ENCODE measurements at places on chromosomes 4 and X. TPM values are rescaled to one million over a fixed set of nuclear protein-coding genes. Genes with fewer than 3 reads are reported as not detected.

- no peaks in the 10 kb centered on the region for H3K27me3 ChIP-seq
- peaks cover 11% of the 10 kb centered on the region for H3K4me1 ChIP-seq
- H3K36me3 ChIP-seq, result no peaks in the 10 kb centered on the region
- no peak overlapping the region for H3K27ac ChIP-seq
These were observed 127.4 kb downstream of the ZNF330 start for GRCh38 chr4:141348125-141348524.

DNA sequence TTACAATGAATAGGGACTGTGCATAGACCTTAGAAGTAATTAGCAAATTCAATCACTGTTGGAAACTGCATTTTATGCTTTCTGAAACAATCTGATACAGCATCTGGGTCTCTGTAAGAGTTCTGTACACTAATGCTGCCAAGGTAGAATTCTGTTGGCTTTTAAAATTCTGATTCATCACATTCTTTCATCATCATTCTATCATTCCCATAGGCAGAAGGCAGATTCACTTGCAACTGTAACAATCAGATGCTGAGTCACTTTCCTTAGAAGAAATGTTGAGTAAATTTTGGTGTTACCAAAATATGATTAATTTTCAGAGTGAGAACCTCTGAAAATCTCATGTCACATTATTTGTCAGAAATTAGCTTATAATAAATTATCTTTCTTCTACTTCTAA is 267.2 kb downstream of the MAPK10 start:
- no peak for DNase-seq
- H3K27ac ChIP-seq, result no peak overlapping the region
- H3K27me3 ChIP-seq, result no peaks in the 10 kb centered on the region
- H3K4me3 ChIP-seq, result no peak overlapping the region
- H3K36me3 ChIP-seq, result no peaks in the 10 kb centered on the region

DNA sequence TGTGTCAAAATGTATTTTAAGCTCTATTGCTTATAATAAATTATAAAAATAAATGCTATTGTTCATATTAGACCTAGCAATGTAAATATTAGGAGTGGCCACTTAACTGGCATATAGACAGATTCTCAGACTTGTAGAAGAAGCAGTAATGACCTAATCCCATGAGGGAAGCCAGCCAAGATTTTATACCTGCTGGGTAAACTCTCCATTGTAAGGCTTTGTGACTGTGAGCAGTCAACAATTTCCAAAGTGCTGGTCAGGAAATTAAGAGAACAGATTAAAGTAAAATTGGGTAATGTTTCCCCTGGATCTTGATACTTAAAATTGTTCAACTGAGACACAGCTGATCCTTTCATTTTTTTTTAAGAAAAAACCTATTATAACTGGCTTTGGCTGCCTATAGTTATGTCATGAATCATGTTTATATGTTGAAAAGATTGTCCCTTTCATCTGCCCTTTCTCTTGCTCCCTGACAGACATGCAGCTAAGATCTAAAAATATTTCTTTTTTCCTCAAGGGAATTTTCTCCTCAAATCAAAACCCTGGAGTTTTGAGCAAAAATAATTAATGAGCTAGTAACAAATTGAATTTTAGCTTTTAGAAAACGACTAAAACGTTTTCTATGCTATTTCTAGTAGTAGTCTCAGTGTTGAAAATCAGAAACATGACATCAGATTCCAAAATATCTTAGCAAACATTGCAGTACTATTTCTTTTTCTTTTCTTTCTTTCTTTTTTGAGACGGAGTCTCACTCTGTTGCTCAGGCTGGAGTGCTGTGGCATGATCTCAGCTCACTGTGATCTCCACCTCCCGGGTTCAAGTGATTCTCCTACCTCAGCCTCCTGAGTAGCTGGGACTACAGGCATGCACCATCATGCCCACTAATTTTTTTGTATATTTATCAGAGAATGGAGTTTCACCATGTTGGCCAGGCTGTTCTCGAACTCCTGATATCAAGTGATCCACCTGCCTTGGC is 77.9 kb downstream of the ADGRL3 start:
- no peak for DNase-seq
- no peaks in the 10 kb centered on the region for H3K4me1 ChIP-seq
- H3K4me3 ChIP-seq, result no peak overlapping the region
- no peaks in the 10 kb centered on the region for H3K27me3 ChIP-seq
- no peaks in the 10 kb centered on the region for H3K36me3 ChIP-seq
- H3K27ac ChIP-seq, result no peak overlapping the region

DNA sequence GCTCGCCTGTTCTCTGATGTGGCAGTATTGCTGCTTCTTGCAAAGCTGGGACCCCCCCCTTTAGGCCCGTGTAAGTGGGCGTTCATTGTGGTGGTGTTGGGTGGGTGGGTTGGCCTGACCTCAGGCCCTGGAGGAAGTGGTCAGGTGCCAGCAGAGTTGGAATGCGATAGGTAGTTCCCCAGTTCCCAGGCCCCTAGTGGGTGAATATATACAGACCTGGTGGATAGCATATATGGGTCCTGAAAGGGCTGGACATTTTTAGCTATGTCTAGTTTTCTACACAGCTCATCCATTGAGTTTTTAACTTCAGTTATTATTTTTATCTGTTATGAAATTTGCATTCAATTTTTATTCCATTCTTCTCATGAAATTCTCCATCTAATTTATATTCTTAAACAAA is 35.8 kb upstream of the UCP1 start:
- no peak for DNase-seq
- H3K4me1 ChIP-seq, result no peaks in the 10 kb centered on the region
- H3K27ac ChIP-seq, result no peak overlapping the region
- no peaks in the 10 kb centered on the region for H3K36me3 ChIP-seq

DNA sequence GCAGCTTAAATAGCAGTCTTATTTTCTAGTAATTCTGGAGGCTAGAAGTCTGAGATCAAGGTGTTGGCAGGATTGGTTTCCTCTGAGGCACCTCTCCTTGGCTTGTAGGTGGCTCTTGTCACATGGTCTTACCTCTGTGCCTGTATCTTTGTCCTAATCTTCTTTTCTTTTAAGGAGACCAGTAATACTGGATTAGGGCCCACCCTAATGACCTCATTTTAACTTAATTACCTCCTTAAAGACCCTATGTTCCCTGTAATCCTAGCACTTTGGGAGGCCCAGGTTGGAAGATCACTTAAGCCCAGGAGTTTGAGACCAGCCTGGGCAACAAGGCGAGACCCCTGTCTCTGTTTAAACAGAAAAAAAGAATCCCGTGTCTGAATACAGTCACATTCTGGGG is 38.9 kb downstream of the ARHGAP10 start:
- no peak overlapping the region for H3K27ac ChIP-seq
- no peaks in the 10 kb centered on the region for H3K27me3 ChIP-seq
- no peak overlapping the region for H3K4me3 ChIP-seq
- DNase-seq, result no peak
- H3K36me3 ChIP-seq, result no peaks in the 10 kb centered on the region
- no peaks in the 10 kb centered on the region for H3K4me1 ChIP-seq

DNA sequence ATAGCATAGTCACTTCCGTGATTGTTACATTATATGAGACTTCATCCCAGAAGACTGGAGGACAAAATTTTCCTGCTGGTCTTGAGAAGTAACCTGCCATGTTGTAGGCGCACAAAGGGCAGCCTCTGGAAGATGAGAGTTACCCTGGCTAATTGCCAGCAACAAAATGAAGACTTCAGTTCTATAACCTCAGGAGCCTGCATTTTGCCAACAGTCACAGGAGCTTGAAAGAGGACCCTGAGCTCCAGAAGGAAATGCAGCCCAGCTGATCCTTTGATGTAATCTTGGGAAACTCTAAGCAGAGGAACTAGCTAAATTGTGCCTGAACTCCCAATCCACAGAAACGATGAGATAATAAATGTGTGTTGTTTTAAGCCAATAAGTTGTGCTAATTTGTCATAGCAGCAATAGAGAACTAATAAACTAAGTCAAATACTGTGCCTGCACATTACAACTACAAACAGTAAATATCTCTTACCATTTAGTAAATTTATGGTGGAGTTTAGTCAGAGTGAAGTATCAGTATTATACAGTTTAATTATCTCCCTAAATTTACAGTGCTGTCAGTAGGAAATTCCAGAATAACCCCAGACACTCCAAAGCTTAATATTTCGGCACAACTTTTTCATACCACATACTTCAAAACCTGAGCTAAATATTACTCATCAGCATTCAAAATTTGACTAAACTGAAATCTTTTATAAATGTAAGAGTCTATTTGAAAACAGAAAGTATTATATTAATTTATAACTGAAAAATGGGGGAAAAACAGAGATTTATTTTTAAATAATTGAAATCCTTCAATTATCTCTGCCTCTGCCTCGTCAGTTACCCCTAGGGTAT is 90.1 kb upstream of the MAPK10 start:
- H3K27ac ChIP-seq, result no peak overlapping the region
- no peaks in the 10 kb centered on the region for H3K27me3 ChIP-seq
- no peaks in the 10 kb centered on the region for H3K36me3 ChIP-seq
- H3K4me3 ChIP-seq, result no peak overlapping the region
- H3K4me1 ChIP-seq, result no peaks in the 10 kb centered on the region
- DNase-seq, result no peak

GRCh38 chrX:117120700-117121099 is 657.9 kb upstream of the CT83 start:
- no peaks in the 10 kb centered on the region for H3K36me3 ChIP-seq
- H3K27ac ChIP-seq, result no peak overlapping the region
- H3K4me3 ChIP-seq, result no peak overlapping the region
- no peaks in the 10 kb centered on the region for H3K27me3 ChIP-seq
- no peak for DNase-seq

GRCh38 chr4:5562476-5562875 is 145.9 kb downstream of the EVC2 start:
- H3K4me3 ChIP-seq, result no peak overlapping the region
- H3K27ac ChIP-seq, result no peak overlapping the region
- H3K27me3 ChIP-seq, result no peaks in the 10 kb centered on the region
- no peak for DNase-seq

- H3K27me3 ChIP-seq, result no peaks in the 10 kb centered on the region
- no peak overlapping the region for H3K4me3 ChIP-seq
- H3K4me1 ChIP-seq, result no peaks in the 10 kb centered on the region
- H3K36me3 ChIP-seq, result no peaks in the 10 kb centered on the region
- no peak overlapping the region for H3K27ac ChIP-seq
These were observed 102.6 kb downstream of the LHFPL1 start for GRCh38 chrX:112577146-112577545.

DNA sequence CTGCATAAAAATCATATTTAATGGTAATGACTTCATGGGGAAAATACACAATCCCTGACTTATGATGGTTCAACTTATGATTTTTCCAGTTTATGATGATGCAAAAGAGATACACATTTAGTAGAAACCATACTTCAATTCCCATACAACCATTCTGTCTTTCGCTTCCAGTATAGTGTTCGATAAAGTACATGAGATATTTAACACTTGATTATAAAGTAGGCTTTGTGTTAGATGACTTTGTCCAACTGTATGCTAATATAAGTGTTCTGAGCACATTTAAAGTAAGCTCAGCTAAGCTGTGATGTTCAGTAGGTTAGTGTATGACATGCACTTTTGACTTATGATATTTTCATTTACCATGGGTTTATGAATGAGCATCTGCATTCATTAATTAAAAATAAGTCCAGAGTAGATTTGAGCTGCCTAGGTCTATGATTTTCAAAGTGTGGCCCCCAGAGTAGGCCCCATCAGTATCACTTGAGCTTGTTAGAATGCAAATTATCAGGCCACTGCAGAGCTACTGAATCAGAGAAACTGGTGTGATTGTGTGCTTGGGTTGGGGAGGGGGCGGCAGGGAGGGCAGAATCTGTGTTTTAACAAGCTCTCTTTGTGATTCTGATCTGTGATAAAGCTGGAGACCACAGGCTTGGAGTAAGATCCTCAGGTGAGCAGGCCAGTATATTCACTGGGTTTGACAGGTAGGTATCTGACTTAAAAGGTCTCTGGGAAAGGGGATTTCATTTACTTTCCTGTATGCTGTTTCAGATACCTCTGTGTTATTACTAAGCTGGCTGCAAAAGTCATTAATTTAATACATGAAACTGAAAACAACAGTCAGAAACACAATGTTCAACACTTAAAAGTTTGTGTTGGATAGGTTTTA is 8.4 kb downstream of the ATP10D start:
- H3K36me3 ChIP-seq, result no peaks in the 10 kb centered on the region
- no peaks in the 10 kb centered on the region for H3K27me3 ChIP-seq
- no peak for DNase-seq
- no peak overlapping the region for H3K4me3 ChIP-seq
- H3K27ac ChIP-seq, result no peak overlapping the region
- no peaks in the 10 kb centered on the region for H3K4me1 ChIP-seq

DNA sequence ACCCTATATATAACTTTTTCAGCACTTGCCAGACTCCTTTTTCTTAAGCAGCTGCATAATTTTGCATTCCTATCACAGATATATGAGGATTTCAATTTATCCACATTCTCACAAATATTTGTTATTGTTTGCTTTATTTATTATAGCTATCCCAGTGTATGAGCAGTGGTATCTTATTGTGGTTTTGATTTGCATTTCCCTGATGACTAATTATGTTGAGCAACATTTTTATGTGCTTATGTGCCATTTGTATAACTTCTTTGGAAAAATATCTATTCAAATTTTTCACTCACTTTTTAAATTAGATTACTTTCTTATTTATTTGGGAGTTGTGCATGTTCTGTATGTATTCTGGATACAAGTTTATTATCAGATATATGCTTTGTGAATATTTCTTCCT is 361.9 kb downstream of the KCTD8 start:
- no peaks in the 10 kb centered on the region for H3K27me3 ChIP-seq
- no peak overlapping the region for H3K4me3 ChIP-seq
- no peaks in the 10 kb centered on the region for H3K36me3 ChIP-seq
- no peaks in the 10 kb centered on the region for H3K4me1 ChIP-seq
- DNase-seq, result no peak

DNA sequence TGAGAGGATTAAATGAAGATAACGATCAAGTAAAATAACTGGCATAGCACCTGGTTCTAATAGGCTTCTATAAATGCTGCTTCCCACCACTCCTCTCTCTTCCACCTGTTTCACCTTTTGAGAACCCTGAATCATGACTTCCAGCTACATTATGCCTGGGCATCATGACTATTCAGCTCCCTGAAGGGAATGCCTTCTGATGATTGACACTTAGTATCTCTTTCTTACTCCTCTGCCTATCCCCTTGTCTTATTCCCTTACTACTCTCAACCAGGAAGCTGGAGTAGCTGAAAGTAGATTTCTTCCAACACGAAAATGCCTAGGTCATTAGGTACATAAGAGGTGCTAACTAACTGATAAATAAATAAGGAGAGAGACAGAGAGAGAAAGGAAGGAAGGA is 24.7 kb upstream of the CXCL8 start:
- no peak for DNase-seq
- no peaks in the 10 kb centered on the region for H3K36me3 ChIP-seq
- H3K27ac ChIP-seq, result no peak overlapping the region

- no peak for DNase-seq
- H3K27me3 ChIP-seq, result no peaks in the 10 kb centered on the region
These were observed 116.6 kb upstream of the FAT1 start for GRCh38 chr4:186840222-186840701.

Gene HELT
- total RNA-seq, result not detected

Gene KLHL13
- 3.2 TPM for total RNA-seq

Gene NALF2
- total RNA-seq, result 0.31 TPM

Gene AMBN
- total RNA-seq, result not detected

Gene NUP62CL
- 0.18 TPM for total RNA-seq

Gene NOX1
- total RNA-seq, result not detected

Gene TMA16
- total RNA-seq, result 12.2 TPM

Gene TBX22
- total RNA-seq, result not detected

Gene TMPRSS11F
- total RNA-seq, result 0.12 TPM

Gene SUPT20HL1
- not detected for total RNA-seq
